ENCODE measurements at places on chromosomes 5 and 9.

DNA sequence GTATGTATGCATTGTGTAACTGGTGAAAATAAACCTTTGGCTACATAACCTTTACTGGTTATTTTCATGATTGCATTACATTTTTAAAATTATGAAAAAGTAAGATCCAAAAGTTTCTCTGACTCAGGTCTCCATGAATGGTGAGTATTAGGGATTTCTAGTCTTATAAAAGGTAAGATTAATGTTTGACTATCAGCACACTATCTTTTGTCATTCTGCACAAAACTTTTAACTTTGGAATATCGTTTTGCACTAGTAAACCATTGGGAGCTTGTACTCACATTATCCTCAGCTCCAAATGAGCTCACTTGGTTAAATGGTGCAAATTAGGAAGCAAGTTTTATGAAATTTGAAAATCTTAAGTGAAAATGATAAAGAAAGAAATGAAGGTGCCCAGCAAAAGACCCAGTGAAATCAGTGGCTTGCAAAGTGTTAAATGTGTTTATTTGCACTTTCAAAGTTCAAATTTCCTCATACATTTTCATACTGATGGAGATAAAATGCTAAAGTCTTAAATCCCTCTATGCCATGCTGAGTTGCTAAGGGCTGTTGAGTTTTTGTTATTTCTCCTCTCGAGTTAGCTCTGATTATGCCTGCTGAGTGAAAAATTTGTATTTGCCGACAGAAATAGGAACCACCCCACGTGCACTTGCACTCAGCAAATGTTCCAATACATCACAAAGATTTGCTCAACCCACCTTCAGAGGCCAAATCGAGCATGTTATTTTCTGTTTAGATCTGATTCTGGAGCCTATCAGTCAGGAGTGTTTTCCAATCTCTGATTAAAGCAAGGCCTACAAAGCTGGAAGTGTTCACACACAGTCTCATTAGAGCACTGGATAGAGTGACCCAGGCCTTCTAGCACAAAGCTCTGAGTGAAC is 885.7 kb downstream of the NR2F1-AS1 start:
- DNase-seq: no peak

GRCh38 chr5:81782811-81783210 is 31.9 kb upstream of the SSBP2 start:
- DNase-seq: no peak

DNA sequence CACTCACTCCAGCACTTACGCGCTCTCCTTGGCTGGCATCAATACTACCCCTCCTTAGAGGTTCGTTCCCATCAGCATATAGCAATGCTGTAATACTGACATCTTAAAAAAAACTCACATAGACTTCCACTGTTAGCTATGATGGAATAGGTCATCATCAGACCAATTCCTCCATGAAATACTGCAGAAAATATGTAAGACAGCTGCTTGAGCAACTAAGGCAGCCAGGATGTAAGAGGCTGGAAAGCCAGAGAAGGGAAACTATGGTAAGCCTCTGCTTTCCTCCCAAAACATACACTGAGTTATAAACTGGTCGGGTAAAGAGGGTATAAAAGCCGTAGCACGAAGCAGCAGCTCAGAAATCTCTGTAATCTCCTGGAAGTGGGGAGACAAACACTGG is 33.5 kb downstream of the AUH start:
- DNase-seq: no peak

- no peak for DNase-seq
Measured at GRCh38 chr5:8576178-8576577, 707.2 kb downstream of the MTRR start.

- no peak for DNase-seq
Measured at GRCh38 chr9:105362470-105362869, 85.4 kb upstream of the FSD1L start.

Measured in stimulated activated CD8-positive, alpha-beta memory T cell treated with anti-CD3 and anti-CD28 coated beads, Interleukin-7, amount 100 ng/mL, for 1 hour (primary cell).